ENCODE measurements at places on chromosomes 11 and 22.
A peak's percentile ranks its signal among the peaks of the same experiment; 100 is the strongest.

DNA sequence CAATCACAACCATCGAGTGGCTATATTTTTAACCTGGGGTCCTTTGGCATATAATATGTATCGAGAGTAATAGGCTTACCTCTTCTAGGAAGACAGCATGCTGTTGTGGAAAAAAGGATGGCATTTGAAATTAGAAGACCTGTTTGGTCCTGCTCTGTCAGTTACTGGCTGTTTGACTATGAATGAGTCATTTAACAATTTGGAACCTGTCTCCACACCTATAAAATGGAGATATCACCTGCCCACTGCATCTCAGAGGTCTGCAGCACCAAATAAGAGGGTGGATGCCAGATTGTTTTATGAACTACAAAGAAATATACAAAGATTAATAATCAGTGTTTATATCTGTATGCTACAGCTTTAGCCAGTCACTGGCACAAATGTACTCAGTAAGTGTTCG is 60.8 kb downstream of the SLC25A17 start:
- no peak for DNase-seq

GRCh38 chr11:70544774-70545609 is 146.7 kb downstream of the CTTN start:
- no peak for DNase-seq

DNA sequence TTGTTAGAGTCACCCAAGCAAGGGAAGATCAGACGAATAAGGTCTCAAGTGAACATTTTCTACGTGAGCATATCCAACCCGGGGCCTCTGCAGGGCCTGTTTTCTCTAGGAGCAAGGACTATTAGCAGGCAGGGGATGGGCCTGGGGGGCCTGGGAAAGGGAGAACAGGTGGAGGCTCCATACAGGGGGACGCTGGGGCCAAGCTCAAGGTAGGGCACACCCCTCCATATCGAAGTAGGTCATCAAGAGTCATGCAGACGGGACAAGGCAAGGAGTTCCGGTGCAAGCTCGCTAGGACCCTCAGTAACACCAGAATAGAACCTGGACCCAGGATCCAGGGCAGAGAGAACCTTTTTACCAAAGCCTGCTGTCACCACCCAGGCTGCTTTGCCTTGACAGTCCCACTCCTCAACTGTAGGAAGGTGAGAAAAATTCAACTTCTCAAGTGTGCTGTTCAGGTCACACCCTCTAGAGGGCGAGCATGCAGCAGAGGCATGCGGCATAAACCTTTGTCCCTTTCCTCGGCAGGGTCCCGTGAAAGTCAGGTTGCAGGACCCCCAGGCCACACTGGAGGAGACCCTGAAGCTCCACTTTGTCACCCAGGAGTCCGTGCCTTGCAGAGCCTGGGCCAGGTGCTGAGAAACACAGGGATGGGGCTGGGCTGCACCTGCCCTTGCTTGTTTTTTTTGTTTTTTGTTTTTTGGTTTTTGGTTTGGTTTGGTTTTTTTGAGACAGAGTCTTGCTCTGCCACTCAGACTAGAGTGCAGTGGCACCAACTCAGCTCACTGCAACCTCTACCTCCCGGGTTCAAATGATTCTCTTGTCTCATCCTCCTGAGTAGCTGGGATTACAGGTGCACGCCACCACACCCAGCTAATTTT is 8.6 kb upstream of the APOBEC3B start:
- no peak for DNase-seq

GRCh38 chr11:18066626-18067025 is 20.6 kb upstream of the TPH1 start:
- no peak for DNase-seq

GRCh38 chr11:69359735-69360480 is 66.0 kb downstream of the MYEOV start:
- no peak for DNase-seq

GRCh38 chr22:40203572-40203971 is 25.8 kb downstream of the TNRC6B start:
- no peak for DNase-seq

- no peak for DNase-seq
These were observed 353.8 kb downstream of the TMEM135 start for GRCh38 chr11:87391496-87391895.

- DNase-seq, result no peak
These were observed 6.4 kb upstream of the SAA2 start for GRCh38 chr11:18254781-18255361.

GRCh38 chr22:46537946-46538813 is 760 bp upstream of the CELSR1 start:
- no peak for DNase-seq

DNA sequence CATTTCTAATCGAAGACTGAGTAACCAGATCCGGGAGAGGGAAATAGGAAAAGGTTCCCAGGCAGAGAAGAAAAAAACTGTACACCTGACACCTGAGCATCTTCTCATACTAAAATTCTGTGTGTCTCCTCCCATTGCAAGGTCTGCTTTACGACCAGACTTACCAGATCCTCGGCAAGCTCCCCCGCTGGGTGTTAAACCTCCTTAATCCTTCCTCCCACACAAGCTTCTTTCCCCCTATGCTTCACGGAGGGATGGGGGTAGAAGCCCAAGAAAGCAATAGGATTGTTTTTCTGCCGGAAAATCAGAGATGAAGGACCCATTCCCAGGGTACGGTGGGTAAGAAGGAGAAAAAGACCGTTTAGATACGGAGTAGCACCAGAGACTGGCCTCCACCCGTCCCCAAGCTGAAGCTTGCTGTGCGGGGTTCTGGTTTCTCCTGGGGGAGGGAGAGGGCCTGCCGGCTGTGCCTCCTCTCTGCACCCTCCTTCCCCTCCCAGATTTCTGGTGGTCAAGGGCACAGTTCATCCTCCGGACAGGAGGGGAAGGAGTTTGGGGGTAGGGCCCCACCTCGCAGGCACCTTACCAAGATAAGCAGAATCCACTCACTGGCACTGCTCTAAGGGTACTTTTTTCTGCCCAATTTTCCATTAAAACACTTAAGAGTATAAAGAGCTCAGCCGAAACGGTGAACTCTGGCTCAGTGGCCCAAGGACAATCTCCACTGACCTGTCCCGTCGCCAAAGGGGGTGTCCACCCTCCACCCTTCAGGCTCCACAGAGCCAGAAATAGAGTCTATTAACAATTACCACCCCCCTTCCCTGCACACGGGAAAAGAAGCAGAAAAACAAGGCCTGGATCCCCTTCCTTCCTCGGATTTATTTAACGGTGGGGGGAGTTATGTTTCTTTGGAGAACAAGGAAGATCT is 1.2 kb downstream of the TOB2 start:
- no peak for DNase-seq

- no peak for DNase-seq
These were observed 14.3 kb downstream of the OR52K1 start for GRCh38 chr11:4496557-4497248.

- no peak for DNase-seq
These were observed 28.4 kb downstream of the YAP1 start for GRCh38 chr11:102138670-102139069.

GRCh38 chr22:19524170-19525115 is at the start of gene CLDN5:
TSS of gene CLDN5 (minus strand) at chr22:19524410. CDS start at chr22:19524255, 155 bp downstream.
- no peak for DNase-seq

DNA sequence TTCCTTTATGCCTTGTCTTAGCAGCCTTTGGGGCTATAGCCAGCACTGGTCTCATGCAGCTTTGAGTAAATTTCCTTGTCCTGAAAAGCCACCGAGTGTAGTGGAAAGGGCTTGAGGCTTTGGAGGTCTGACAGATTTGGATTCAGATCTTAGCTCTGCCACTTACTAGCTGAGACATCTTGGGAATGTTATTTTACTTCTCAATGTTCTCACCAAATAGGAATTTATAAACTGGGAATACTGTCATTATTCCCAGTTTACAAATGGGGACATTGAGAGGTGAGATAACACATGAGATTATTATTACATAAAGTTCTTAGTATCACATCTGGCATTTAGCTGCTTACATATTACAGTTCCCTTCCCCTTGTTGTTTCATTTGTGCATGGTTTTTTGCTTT is 95.5 kb downstream of the COMMD9 start:
- no peak for DNase-seq

- DNase-seq, result no peak
These were observed 77.0 kb downstream of the RAB38 start for GRCh38 chr11:88098289-88098688.

GRCh38 chr11:3710485-3711259 is 39.5 kb upstream of the CHRNA10 start:
- no peak for DNase-seq

DNA sequence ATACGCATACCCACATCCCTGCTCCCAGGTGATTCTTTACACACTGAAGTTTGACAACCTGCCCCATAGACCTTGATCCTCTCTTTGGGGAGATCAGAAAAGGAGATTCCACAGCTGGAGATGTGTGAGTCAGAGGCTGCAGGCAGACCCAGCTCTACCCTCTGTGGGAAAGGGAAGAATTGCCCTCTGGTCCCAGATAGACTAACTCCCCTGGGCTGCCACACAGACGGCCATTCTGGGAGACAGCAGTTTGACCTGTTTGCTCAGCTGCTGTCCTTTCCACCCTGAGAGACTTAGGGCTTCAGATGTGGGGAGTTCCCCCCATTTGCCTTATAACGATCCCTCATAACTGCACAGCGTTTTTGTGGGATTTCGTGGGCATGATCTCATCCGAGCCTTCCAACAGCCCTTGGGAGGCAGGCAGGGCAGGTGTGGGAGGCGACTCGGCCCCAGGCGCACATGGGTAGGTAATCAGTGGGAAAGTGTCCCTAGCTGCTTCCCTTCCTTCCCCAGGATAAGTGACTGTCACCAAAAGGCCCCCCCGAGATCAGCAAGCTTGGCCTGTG is 14.1 kb downstream of the FAM83F start:
- DNase-seq, result no peak

GRCh38 chr11:36463781-36464180 is 46.3 kb downstream of the TRAF6 start:
- no peak for DNase-seq

DNA sequence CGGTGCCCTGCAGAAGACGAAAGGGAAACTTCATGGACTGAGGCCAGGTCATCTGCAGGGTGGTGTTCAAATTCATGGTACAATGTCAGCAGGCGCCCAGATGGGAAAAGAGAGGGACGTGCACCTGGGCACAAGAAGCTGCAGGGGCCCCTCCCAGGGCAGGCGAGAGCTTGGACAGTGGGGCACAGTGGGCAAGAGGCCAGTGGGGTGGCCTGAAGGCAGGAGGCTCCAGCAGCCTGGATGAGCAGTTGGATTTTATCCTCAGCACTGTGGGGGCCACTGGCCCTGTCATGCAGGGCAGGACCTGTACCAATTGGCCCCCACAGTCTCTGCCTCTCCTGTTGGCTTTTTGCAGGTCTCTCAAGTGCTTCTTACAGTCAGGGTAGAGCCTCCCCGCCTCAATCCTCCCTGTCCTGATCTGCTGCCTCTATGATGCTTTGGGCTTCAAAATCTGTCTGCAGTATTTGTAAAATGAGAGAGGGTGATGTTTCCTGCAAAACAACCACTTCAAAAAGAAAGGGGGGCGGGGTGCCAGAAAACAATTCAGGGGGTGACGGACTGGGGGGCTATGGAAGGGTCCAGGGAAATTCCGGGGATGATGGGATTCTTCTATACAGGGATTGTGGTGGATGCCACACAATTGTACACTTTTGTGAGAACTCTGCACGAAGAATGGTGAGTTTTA is 1.7 kb upstream of the BID start:
- DNase-seq, result no peak

DNA sequence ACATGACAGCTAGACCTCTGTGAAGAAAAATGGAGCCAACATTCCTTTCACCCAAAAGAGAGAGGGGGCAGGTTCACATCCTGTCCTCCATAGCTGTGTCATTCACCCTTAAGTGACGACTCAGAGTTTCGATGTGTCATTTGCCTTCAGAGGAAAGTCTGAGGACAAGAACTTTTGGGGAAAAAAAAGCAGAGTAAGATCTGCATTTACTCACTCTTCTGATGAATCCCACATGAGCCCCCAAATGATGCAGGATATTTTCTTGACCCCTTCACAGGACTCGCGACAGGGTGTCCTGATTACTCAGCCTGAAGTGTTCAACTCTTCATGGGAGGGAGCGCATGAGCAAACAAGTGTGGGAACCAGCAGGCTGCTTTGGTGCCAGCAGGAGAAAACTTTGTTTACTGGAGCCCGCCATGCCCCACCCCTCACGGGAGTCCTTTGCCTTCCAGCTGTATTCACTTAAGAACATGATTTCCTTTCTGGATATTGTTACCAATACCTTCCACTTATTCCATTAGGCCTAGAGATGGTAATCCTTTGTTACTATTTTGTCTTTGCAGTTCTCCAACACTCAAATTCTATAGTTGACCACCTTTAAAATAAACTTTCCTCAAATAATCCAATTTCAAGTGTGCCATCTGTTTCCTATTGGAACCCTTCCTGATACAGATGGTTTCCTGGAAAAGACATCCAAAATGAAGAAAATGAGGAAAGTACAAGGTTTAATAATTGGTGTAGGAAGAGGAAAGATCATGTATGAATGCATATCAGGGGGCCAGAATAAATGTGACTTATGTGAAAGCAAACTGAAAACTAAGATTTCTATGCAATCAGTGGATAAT is 729.8 kb downstream of the FAM181B start:
- no peak for DNase-seq

DNA sequence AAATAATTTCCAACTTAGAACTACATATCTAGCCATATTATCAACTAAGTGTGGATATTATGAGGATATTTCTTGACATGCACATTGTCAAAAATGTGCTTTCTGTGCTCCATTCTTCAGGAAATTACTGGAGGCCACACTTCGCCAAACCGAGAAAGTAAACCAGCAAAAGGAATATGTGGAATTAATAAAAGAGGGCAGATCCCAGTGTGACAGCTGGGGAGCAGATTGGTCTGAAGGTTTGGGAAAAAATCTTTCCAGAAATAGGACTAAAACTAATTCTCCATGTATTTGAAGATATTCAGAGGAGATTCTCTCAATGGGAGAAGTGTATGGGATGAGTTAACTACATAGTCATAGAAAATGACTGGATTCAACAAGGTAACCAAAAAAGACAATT is 546.9 kb upstream of the API5 start:
- no peak for DNase-seq

DNA sequence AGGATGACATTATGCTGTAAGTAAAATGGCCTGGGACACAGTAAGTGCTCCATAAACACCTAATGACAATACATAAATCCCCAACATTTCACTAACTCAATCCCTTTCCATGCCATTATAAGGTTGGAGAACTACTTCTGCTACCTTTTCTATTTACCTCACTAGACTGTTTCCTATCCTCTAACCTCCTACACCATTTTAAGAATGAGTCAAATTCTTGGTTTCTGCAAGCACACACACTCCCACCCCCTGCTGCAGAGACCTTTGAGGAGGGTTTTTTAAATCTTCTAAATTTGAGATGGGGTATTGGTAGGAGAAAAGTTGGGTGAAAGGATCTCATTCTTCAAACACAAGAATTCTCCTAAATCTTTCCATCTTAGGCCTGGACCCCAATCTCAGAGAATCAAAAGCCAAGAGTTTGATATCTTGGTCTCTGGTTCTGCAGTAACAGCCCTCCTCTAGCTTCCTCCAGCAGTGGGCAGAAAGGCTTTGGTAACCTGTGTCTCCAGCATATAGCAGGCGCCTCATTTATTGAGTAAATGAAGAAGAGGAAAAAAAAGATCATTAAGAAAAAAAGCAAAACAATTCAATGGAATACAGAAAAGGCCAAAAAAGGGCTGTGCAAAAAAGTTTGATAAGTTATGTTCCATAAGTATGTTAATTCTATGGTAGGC is 42.3 kb downstream of the SYTL2 start:
- DNase-seq, result no peak

GRCh38 chr11:78268591-78269410 is 80.1 kb downstream of the USP35 start:
- no peak for DNase-seq

- DNase-seq, result no peak
These were observed 8.0 kb upstream of the CTSD start for GRCh38 chr11:1771700-1772099.

GRCh38 chr11:113568566-113568965 is 93.4 kb upstream of the DRD2 start:
- no peak for DNase-seq

- peak; percentile 54 for DNase-seq
These were observed 3.8 kb downstream of the TPCN2 start for GRCh38 chr11:69052343-69053168.

Measured in RWPE2 (cell line).